ENCODE measurements at places on chromosomes 11 and 22.

DNA sequence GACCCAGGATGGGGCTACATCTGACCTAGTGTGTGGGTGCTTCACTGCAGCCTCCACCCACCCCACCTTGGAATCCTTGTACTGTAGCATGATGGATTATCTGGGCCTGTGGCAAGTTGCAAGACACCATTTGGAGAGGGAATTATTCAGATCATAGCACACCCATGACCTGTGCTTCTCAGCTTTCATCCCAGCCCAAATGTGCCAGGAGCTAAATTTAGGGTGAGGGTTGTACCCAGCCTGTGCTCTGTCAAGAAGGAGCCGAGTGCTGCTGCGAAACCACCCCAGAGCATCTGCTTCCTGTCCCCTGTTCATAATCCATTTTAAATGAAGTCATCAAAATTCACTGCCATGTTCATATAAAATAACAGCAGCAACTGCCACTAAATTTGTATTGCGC lies 394.5 kb downstream of the SHANK2 start:
- no peak for DNase-seq

GRCh38 chr11:13193613-13194012 lies 84.0 kb upstream of the BMAL1 start:
- no peak for DNase-seq

- no peak for DNase-seq
Measured at GRCh38 chr11:13550761-13551160, 55.0 kb upstream of the PTH start.

GRCh38 chr22:44430716-44431115 lies 67.3 kb downstream of the RTL6 start:
- no peak for DNase-seq

GRCh38 chr22:43923631-43924464 lies at the start of gene PNPLA3:
Gene PNPLA3 (plus strand): TSS chr22:43923805. CDS start chr22:43923912, 107 bp downstream.
- DNase-seq = peak; percentile 93

DNA sequence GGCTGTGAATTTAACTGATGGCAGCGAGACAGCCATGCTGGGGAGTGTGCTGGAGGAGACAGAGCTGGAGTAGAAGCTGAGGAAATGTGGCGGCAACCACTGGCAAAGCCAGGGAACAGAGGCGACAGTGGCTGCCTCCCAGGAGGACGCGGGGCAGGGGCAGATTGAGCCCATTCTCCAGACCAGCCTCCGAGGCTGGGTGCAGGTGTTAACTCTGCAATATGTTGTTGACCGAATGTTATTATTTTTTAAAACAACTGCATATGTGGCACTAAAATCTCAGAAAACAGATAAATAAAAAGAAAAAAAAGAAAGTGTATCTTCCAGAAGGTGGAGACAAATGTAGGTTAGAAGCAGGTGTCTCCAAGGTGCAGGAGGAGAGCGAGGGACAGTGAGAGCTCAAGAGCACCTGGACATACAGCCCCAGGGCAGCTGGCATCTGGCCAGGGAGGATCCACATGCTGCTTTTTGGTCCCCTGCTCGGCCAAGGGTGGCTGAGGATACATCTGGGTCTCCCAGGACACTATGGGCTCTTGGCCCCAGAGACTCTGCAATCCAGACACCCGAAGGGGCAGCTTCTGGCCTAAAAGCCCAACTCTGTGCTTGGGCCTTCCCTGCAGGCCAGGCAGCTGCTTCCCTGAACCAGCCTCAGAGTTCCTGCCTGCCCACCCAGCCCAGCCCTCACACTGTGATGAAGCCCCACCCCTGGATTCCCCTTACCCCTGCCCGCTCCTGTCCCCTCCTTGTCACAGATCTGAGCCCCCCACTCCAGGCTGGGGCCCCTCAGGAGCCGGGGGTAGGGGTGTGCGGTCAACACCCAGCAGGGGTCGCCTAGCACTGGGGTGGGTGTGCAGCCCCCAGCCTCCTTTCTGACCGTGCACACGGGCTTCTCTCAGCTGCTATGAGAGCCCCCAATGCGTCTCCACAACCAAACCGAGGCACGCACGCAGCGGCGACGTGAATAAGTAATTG lies 12.9 kb downstream of the RTN4R start:
- DNase-seq = no peak

DNA sequence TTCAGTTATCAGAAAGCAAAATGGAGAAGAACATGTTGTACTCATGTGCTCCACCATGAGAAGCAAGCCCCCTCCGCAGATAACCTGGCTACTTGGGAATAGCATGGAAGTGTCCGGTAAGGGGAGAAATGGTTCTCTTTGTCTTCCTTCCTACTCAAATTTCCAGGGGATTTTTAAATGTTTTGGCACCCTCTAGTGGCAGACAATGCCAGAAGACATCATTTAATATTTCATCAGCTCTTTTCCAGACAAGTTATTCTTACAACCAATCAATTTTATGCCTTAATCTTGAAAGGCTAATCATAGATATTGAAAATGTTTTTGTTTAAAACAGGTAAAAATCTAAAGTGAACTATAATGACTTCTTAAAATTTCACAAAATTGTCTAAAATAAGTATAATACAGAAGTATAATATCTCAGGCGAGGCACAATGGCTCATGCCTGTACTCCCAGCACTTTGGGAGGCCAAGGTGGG lies 15.7 kb downstream of the CRTAM start:
- DNase-seq = peak; percentile 61

DNA sequence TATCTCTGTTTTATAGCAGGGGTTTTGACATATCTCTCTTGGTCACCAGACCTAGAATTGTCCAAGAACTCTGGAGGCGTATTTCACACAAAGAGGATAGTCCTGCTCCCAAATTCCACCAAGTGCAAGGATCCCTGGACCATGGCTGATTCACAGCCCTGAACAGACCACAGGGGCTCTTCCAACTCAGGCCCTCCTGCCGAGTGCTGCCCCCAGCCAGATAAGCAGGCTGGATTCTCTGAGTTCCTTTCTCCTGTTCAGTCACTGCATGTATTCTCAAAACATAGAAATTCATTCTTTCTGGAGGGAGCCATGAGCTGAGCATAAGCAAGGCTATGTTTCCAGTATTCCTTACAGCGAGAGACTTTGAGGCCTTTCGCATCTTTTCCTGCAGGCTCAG lies 13.4 kb upstream of the PLEKHB1 start:
- DNase-seq = no peak

GRCh38 chr11:131584785-131585592 lies 214.6 kb downstream of the NTM start:
- peak; percentile 34 for DNase-seq

- DNase-seq = peak; percentile 71
Measured at GRCh38 chr22:48492366-48493320, 1335.0 kb downstream of the BRD1 start.

GRCh38 chr11:128629516-128630106 lies 42.3 kb upstream of the ETS1 start:
- no peak for DNase-seq

DNA sequence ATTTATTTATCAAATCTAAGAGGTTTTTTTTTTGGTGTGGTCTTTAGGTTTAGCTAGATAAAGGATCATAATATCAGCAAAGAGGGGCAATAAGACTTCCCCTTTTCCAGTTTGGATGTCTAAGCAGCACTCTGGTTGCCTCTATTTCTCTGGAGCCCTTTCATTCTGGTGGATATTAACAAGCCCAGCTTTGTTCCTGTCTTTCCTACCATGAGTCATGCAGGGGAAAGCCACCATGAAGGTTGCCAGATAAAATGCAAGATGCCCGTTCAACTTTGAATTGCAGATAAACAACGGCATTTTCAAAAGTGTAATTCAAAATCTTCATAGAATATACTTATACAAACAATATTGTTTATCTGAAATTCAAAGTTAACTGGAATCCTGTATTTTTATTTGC lies 143.6 kb downstream of the ADAMTS15 start:
- DNase-seq = no peak

DNA sequence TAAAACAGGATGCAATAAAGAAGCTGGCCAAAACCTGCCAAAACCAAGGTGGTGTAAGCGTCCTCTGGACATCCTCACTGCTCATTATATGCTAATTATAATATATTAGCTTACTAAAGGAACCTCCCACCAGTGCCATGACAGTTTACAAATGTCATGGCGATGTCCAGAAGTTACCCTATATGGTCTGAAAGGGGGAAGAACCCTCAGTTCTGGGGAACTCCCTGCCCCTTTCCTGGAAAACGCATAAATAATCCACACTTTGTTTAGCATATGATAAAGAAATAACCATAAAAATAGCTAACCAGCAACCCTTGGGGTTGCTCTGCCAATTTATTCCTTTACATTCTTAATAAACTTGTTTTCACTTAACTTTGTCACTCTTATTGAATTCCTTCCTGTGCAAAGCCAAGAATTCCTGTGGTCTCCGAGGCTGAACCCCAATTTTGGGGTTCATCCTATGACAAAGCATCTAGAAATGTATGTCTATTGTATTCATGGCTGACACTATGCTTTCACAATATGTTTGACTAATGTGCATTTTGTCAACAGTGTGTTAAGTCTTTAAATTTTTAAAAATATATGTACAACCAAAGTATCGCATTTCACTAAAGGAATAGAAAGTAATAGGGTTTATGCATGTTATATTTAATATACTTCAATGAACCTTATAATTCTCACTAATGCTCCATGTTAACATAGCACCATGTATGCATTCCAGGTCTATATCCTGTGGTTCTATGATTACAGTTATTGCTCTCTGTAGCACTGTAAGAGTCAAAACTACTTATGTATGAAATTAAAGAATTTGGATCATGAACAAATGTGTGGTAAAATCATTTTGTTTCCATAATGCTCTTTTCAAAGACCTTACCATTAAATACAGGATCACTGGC lies 25.1 kb downstream of the LGR4 start:
- DNase-seq = no peak

- DNase-seq = no peak
Measured at GRCh38 chr11:2919837-2920236, 9.4 kb downstream of the PHLDA2 start.

- DNase-seq = no peak
Measured at GRCh38 chr22:29786031-29786430, 18.9 kb downstream of the UQCR10 start.

DNA sequence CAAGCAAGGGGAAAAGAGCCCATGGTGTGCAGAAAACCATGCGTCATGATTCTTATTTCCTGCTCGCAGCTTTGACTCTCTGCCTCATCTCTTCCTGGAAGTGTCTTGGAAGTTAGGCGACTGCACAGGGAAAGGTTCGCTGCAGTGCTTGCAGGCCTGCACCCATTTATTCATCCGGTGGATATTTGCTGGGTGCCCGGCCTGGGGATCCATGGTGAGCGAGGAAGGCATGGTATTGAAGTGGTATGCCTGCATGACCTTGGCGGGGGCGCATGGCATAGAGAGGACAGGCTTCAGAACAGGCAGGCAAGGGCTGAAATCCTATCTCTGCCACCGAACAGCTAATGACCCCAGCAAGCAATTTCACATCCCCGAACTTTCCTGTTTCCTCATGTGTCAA lies 40.6 kb downstream of the FAM83F start:
- DNase-seq = no peak

DNA sequence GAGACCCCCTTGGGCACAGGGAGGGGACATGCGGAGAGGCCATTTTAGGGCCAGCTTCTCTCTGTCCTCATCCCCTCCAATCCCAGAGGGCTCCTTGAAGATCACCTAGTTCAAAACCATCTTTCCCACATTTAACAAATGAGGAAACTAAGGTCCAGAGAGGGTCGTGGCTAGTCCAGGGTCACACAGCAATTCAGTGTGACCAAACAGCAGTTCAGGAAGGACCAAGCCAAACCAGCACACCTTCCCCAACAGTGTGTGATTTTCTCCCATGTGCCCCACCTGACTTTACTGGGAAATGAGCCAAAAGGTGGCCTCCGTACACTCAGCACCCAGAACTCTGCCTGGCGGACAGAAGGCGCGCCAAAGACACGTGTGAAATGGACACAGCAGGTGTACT lies 51.3 kb downstream of the CACNA1I start:
- no peak for DNase-seq

- DNase-seq = no peak
Measured at GRCh38 chr22:44451016-44451415, 47.0 kb downstream of the RTL6 start.

DNA sequence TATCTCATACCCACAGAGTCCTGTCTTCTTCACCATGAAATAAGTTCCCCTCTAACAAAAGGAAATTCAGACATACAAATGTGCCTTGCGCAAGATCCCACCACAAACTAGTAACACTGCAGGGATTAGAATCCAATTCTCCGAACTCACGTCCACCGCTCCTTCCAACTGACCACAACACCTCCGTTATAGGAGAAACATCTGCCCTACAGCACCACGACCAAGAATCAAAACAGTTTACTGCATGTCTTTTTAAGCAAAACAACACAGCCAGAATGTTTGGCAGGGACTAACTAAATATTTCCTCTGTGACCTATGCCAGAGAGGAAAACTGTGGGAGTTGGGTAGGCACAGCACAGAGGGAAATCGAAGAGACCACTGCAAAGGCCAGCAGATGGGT lies 72.7 kb upstream of the AKIP1 start:
- DNase-seq = no peak
